Mammary microvascular endothelial cell (primary cell): ENCODE measurements at places on chromosomes 2 and 18. TPM values are rescaled to one million over a fixed set of nuclear protein-coding genes. Genes with fewer than 3 reads are reported as not detected.

Gene LIMS3
- 0.69 and 2.6 TPM in 2 replicates for total RNA-seq

Gene GALNT5
- under 0.01 and 0.07 TPM in 2 replicates for total RNA-seq

Gene DSC3
- 0.10 and 0.13 TPM in 2 replicates for total RNA-seq

Gene CCBE1
- total RNA-seq: 2.0 and 3.5 TPM in 2 replicates

Gene RAB27B
- under 0.01 and 0.25 TPM in 2 replicates for total RNA-seq

Gene ARHGEF4
- total RNA-seq: under 0.01 TPM in 1 of 2 replicates, not detected in the other

Gene DCDC2C
- 0.60 TPM in 1 of 2 replicates, not detected in the other for total RNA-seq

Gene TPO
- not detected in 2 replicates for total RNA-seq

Gene HAAO
- not detected in 2 replicates for total RNA-seq

Gene ANKRD29
- 1.5 and 2.2 TPM in 2 replicates for total RNA-seq

Gene MTIF2
- 24.0 and 27.0 TPM in 2 replicates for total RNA-seq

Gene GPBAR1
- total RNA-seq: not detected in 2 replicates

Gene ELOA2
- total RNA-seq: not detected in 2 replicates

Gene ITGA4
- total RNA-seq: 13.8 and 15.3 TPM in 2 replicates

Gene HRH4
- not detected in 2 replicates for total RNA-seq

Gene ASTL
- total RNA-seq: not detected in 2 replicates

Gene ALPP
- total RNA-seq: not detected in 2 replicates

Gene TSPYL6
- not detected in 2 replicates for total RNA-seq

Gene AMMECR1L
- 10.1 and 10.9 TPM in 2 replicates for total RNA-seq

Gene LCT
- not detected in 2 replicates for total RNA-seq

Gene C2orf15
- total RNA-seq: not detected in 2 replicates
